ENCODE measurements at places on chromosomes 5 and 9.

DNA sequence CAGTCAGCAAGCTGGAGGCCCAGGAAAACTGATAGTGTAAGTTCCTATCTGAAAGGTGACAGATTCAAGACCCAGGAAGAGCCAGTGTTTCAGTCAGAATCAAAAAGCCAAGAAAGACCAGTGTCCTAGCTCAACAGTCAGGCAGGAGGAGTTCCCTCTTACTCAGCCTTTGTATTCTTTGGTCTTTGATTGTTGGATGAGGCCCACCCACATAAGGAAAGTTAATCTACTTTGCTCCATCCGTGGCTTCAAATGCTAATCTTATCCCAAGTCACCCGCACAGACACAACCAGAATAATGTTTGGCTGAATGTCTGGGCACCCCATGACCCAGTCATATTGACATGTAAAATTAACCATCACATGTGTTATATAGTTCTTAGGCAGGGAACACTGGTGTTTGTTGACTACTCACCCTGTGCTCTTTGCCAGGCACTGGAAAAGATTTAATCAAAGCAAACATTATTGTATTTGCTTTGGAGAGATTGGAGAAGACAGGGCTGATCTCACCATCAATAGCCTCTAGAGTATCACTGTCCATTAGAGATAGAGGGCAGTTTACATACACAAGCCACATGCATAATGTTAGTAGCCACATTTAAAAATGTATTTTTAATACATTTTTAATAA, 96.3 kb upstream of the KCNN2 start:
- H3K27ac ChIP-seq, result no peak overlapping the region
- H3K4me3 ChIP-seq, result no peak overlapping the region
- no peak for DNase-seq
- no peaks in the 10 kb centered on the region for H3K4me1 ChIP-seq
- no peaks in the 10 kb centered on the region for H3K36me3 ChIP-seq

DNA sequence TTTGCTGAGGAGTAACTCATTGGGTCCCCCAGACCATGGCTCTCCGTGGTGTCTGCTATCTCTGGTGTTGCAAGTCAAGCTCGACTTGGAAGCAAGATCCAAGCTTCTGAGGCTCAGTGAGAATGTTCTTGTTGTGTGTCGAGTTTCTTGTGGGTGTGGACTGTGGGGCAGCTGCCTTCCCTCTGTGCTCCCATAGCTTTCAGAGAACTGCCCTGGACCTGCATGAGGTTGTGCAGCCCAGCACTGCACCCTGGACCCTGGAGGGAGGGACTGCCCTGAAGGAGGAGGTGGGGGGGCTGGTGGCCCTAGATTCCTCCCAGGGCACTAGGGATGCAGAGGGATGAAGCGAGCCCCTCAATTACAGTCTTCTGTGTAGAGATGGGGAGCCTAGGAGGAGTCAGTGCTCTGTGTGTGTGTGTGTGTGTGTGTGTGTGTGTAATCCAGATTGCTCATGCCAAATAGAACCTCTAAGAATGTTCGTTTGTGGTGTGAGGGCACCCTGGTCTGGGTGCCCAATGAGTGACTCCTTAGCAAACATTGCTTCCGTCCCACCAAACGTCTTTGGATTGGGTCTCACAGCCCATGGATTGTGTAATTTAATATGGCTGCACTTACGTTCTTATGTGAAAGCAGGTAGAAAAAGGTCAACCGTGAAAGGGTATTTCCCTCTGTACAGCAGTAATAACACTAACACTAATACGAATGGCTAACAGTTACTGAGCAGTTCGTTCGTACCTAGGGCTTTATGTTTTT, 143.3 kb upstream of the LMX1B start:
- H3K4me1 ChIP-seq, result no peaks in the 10 kb centered on the region
- no peak overlapping the region for H3K4me3 ChIP-seq
- no peak for DNase-seq
- H3K27me3 ChIP-seq, result no peaks in the 10 kb centered on the region
- no peaks in the 10 kb centered on the region for H3K36me3 ChIP-seq

DNA sequence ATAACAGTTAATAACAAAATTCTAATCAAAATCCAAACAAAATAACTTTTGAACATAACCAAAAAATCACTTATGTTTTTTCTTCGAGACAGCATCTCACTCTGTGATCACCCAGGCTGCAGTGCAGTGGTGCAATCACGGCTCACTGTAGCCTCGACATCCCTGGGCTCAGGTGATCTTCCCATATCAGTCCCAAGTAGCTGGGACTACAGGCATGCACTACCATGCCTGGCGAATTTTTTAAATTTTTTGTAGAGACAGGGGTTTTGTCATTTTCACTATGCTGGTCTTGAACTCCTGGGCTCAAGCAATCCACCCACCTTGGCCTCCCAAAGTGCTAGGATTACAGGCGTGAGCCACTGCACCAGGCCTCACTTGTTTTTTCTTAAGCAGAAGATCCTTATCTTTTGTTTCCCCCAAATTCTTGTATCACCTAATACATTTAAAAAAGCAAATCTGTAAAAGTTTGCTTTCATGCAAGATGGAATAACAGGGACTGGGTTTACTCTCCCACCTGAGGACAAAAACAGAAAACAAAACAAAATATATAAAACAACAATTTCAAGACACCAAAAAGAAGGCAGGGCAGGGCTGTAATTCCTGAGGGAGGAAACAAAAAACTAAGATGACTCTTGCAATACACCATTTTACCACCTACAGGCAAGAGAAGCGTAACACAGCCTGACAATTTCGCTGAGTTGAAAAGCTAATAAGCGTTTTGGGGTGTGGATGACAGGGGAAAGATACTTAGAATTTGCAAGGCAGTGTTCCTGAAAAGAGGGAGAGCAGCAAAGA, 71.4 kb downstream of the RAPGEF6 start:
- no peaks in the 10 kb centered on the region for H3K36me3 ChIP-seq
- H3K4me3 ChIP-seq, result no peak overlapping the region
- H3K4me1 ChIP-seq, result no peaks in the 10 kb centered on the region

GRCh38 chr9:97307091-97307490, 368 bp upstream of the CCDC180 start:
- H3K36me3 ChIP-seq, result no peaks in the 10 kb centered on the region
- no peak overlapping the region for H3K4me3 ChIP-seq
- no peaks in the 10 kb centered on the region for H3K27me3 ChIP-seq

GRCh38 chr5:97097326-97098230, 44.8 kb downstream of the LIX1 start:
- H3K4me1 ChIP-seq, result no peaks in the 10 kb centered on the region
- H3K27me3 ChIP-seq, result peaks cover 3% of the 10 kb centered on the region
- H3K36me3 ChIP-seq, result no peaks in the 10 kb centered on the region

DNA sequence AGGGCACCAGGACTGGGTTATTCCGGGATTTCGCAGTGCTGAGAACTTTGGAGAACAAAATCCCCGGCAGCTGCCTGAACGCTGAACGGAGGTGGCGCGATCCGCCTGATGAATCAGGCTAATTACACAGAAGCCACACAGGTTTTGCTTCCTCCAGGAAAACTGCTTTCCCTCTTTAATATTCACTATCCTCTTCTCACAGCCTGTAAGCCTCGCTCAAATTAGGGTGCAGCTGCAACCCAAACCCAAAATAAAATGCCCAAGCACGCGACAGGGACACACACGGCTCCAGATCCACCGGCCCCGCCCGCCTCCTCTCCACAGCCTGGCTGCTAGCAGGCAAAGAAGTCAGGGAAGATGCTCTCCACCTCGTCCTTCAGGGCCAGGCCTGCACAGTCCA, 6.0 kb downstream of the SOHLH1 start:
- no peak overlapping the region for H3K27ac ChIP-seq
- H3K36me3 ChIP-seq, result no peaks in the 10 kb centered on the region
- no peaks in the 10 kb centered on the region for H3K27me3 ChIP-seq
- H3K4me3 ChIP-seq, result no peak overlapping the region
- DNase-seq, result no peak

GRCh38 chr5:143073766-143074165, 303.6 kb downstream of the ARHGAP26 start:
- no peaks in the 10 kb centered on the region for H3K36me3 ChIP-seq
- no peak for DNase-seq
- H3K27ac ChIP-seq, result no peak overlapping the region
- H3K4me3 ChIP-seq, result no peak overlapping the region
- H3K4me1 ChIP-seq, result no peaks in the 10 kb centered on the region
- H3K27me3 ChIP-seq, result no peaks in the 10 kb centered on the region

- peaks cover 3% of the 10 kb centered on the region for H3K4me1 ChIP-seq
- no peak overlapping the region for H3K4me3 ChIP-seq
- no peaks in the 10 kb centered on the region for H3K27me3 ChIP-seq
- H3K36me3 ChIP-seq, result peaks cover 19% of the 10 kb centered on the region
Observed at GRCh38 chr5:143281226-143281625, 122.3 kb downstream of the NR3C1 start.

DNA sequence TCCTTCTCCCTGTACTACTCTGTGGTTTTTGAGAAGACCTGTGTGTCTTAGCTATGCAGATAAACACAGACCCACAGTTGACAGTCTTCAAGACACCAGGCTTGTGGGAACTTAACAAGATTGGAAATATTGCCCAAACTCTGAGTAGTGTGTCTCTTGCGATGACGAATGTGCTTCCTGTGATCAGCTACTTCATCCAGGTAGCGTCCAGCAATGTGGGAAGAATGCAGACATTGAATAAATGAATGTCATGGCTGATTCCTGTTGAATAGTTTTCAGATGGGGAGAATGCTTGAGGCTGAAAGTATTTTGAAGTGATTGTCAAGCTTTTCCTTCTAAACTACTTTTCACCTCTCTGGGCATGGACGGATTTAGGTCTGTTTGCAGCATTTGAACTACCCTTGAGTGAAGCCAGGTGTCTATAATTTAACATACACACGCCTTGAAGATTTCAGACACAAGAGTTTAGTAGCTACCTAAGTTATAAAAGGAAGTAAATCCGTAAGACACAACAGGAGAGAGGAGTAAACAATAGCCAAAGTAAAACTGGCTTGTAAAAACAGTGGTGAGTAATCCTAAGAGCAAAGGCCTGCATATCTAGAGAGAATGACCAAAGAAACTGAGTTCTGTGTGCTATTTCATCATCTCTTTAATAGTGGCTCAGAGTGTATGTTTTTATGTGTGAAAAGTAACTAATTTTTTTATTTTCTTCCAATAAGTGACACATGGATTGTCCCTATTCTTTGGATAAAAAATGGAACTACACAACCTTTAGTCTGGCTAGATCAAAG, 30.0 kb upstream of the ARL14EPL start:
- no peak for DNase-seq
- H3K27me3 ChIP-seq, result no peaks in the 10 kb centered on the region
- no peak overlapping the region for H3K4me3 ChIP-seq
- no peaks in the 10 kb centered on the region for H3K36me3 ChIP-seq

DNA sequence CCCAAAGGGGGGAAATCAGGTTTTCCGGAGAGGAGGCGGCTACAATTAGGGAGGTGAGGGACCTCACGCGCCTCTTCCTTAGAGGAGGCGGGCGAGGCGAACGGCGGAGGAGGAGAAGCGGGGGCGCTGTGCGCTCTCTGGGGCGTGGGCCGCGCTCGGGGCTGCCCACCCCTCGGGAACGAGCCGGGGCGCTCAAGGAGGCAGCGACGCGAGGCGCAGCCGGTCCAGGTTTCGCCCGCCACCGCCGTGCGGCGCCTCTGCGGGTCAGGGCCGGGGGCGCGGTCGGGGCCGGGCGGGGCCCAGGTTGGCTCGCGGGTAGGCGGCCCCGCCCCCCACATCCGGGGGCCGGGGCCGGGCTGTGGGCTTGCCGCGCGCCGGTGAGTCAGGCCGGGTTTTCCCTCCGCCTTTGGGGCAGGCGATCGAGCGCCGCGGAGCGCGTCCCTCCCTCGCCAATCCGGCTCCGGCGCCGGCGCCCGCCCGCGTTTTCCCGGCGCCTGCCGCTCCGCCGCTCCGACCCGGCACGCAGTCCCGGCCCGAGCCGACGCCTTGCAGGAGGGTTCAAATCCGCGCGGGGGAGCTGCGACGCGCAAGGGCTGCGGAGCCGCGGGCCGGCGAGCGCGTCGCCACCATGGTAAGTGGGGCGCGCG, at the start of gene N4BP3:
Gene N4BP3 (plus strand): TSS at position 392 of the 647 bp plus-strand sequence. CDS start 6,052 bp downstream, outside the sequence.
- H3K4me1 ChIP-seq, result no peaks in the 10 kb centered on the region
- peak; percentile 78 for DNase-seq
- H3K36me3 ChIP-seq, result no peaks in the 10 kb centered on the region
- no peak within 1 kb of the TSS for H3K27ac ChIP-seq
- H3K4me3 ChIP-seq, result peak within 1 kb of the TSS; percentile 35
- no peaks in the 10 kb centered on the region for H3K27me3 ChIP-seq

- no peaks in the 10 kb centered on the region for H3K36me3 ChIP-seq
- H3K4me3 ChIP-seq, result no peak overlapping the region
- no peaks in the 10 kb centered on the region for H3K4me1 ChIP-seq
- no peak for DNase-seq
Observed at GRCh38 chr5:111159845-111160244, 64.3 kb upstream of the CAMK4 start.

DNA sequence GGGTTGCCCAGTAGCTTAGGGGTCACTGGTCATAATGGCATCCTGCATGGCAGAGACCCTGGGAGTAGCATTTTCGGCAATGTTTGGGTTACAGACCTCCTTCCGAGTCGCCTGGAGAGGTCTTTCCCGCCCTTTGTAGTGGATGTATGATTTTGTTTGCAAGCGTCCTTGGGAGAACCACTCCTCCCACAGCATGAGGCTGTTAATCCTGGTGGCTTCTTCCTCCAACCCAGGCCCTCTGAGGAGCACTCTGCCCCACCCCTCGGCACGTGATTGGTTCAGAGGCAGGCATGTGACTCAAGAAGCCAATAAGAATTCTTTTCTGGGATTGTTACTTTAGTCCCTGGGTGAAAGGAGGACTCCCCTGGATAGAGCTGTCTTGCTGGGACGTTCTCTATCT, 30.2 kb upstream of the GRHPR start:
- H3K36me3 ChIP-seq, result no peaks in the 10 kb centered on the region
- no peak overlapping the region for H3K4me3 ChIP-seq
- no peak for DNase-seq
- no peaks in the 10 kb centered on the region for H3K27me3 ChIP-seq
- no peaks in the 10 kb centered on the region for H3K4me1 ChIP-seq

DNA sequence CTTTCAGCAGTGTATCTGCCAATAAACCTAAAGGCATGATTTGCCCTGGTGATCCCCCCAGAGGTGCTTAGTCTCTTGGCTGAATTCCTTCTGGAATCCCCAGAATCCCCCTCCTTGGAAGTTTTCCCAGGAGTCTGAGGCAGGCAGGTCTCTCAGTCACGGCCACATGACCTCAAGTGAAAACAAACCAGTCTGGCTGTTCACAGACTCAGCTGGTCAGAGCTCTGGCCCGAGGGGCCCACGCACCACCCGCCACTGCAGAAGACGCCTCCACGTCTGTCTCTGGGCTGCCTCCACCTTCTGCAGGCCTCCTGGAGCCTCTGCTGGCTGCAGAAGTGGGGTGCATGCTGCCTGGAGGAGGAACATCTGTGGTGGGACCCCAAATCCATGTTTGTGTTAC, 52.5 kb downstream of the HRH2 start:
- H3K27ac ChIP-seq, result no peak overlapping the region
- no peaks in the 10 kb centered on the region for H3K36me3 ChIP-seq
- H3K4me1 ChIP-seq, result peaks cover 5% of the 10 kb centered on the region
- no peak overlapping the region for H3K4me3 ChIP-seq
- DNase-seq, result no peak
- H3K27me3 ChIP-seq, result no peaks in the 10 kb centered on the region

Measured in pancreas (tissue), 10 donors.